DMS53 (cell line): ENCODE measurements at places on chromosomes 2 and 18.
A peak's percentile ranks its signal among the peaks of the same experiment; 100 is the strongest.

DNA sequence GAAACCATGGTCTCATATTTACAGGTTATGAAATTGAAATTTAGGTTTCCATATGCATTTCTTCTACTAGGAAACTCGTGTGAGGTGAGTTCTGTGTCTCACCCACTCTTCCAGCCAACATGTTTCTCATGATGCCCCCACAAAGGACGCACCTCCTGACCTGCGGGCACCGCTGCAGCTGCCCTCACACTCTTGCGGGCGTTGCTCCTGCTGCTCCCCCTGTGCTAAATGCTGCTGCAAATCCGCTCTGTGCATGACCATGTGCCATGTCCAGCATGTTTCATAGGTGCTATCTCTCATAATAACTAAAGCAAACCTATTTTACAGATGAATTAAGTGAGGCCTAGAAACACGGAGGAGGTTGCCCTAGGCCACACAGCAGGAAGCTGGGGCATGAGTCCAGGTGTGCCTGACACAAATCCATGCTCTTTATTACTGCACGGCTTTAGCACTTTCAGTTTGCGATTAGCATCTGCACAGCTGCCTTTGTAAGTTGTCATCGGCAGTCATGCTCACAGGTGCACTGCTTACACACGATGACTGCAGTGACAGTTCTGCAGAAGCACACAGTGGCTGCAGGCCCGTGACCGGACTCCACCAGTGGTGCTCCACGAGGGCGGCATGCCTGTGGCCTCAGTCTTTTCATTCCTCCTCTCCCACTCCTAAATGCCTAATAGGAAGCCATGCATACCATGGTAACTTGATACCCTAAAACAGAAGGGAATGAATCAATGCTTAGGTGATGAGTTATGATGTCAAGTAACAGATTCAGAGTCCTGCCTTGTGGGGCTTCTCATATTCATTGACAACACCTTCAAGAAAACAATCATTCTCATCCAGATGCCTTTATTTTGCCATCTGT lies 14.9 kb upstream of the GALR1 start:
- peak; percentile 34 for DNase-seq

DNA sequence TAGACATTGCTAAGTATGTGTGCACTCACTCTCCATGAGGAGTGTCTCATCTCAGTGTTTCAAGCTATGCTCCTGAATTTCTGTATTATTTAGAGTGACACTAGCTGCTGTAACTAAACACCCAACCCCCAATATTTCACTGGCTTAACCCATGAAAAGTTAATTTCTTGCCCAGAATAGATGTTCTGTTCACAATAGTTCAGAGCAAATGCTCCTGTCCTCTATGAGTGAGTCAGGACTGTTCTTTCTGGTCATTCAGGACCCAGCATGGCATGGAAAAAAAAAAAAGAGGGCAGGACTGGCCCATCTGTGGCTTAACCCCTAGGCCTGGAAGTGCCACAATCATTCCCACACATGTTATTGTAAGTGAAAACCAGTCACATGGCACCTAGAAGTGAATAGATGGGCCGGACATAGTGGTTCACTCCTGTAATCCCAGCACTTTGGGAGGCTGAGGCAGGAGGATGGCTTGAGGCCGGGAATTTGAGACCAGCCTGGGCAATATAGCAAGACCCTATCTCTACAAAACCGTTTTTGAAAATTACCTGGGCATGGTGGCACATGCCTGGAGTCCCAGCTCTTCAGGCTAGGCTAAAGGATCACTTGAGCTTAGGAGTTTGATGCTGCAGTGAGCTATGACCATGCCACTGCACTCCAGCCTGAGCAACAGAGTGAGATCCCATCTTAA lies 663.6 kb downstream of the IRS1 start:
- no peak for DNase-seq

GRCh38 chr2:74554820-74555531 lies 456 bp downstream of the DOK1 start:
- peak; percentile 85 for DNase-seq

- DNase-seq: no peak
Measured at GRCh38 chr18:62720766-62721613, 5.6 kb downstream of the PHLPP1 start.

- no peak for DNase-seq
Measured at GRCh38 chr2:95077861-95078603, 43.6 kb downstream of the MRPS5 start.

DNA sequence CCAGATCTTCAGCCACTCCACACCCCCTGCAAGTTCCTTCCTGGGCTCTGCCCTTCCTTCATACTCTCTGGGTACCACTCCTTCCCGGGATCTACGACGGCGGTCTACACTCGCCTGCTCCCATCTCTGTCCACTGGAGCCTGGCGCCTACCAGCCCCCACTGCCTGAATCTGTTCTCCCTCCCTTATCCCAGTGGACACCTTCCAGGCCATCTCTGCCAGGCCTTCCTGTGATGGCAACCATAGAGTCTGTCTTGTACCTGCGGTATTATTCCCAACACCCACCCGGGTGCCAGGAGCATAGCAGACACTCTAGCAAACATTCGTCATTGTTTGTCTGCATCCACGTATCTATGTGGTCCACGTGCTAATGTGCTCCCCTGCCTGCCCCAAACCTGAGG lies 140.9 kb downstream of the ZFP36L2 start:
- no peak for DNase-seq

GRCh38 chr2:85930129-85931124 lies 41.6 kb upstream of the ST3GAL5 start:
- no peak for DNase-seq

DNA sequence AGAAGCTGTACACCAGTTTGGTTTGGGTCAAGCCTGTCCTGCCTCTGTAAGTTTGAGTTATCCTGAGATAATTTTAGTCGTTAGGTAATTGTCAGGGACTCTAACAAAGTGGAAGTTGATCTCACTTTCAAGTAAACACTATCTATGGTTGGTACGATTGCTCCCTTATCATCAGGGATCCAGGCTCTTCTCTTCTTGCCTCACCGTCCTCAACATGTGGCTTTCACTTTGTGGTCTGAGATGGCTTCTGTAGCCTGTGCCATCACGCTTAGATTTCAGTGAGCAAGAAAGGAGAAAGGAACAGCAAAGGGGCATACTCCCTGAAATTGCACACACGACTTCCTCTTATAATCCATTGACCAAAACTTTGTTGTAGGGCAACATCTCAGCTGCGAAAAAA lies 115.6 kb downstream of the CTAGE1 start:
- no peak for DNase-seq

DNA sequence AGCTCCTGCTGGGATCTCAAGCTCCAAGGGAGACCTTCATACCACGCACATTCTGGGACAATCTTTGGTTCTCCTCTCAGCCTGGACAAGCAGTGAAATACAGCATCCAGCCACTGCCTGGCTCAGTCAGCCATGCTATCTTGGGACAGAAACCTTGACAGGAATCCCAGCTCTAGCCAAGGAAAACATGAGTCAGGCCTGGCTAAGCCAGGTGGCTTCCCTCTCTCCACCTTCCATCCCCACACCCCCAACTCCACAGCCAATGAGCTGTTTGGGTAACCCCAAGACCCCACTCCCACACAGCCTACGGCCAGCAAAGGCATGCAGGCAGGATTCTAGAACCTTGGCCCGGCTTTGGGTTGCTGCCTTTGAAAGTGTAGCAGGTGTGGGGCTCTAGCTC lies 64.9 kb downstream of the MCFD2 start:
- no peak for DNase-seq

DNA sequence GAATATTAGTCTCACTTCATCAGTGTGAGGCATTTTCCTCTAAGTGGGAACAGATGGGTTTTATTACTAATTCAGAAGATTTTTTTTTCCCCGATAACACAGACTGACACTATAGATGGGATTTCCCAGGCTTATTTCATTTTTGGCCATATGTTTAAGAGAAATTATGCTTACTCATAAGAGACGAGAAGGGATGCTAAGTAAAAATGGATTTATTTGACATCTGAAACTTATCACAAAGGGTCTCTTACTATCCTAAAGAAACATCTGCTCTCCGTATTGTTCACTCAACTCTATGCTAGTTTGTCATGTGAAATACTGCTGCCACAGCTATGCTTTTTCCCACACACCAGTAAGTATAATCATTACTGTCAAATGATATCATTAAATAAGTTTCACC lies 1476.3 kb downstream of the LRP1B start:
- DNase-seq: no peak

- DNase-seq: no peak
Measured at GRCh38 chr2:96762529-96763311, 2.0 kb downstream of the CNNM4 start.

DNA sequence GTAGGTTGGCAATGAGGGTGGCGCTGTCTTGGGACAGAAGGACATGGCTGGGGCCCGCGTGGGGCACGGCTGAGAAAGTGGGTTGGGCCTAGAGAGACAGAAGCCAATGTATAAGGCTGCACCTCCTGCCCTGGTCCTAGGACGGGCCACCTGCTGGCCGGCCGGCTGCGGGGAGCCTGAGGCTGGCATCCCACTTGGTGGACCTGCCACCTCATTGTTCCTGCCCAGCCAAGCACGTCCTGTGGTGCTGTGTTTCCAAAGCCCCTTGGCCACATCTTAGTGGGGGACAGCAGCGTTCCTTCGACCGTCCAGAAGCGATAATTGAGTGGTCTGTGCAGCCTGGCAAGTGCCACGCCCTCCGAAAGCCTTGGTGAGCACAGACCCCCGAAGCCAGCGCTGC lies 223.9 kb downstream of the LDLRAD4 start:
- no peak for DNase-seq

GRCh38 chr2:134190062-134190806 lies 63.6 kb upstream of the MGAT5 start:
- no peak for DNase-seq

GRCh38 chr2:129717560-129718130 lies 261.8 kb upstream of the RAB6C start:
- peak; percentile 50 for DNase-seq

DNA sequence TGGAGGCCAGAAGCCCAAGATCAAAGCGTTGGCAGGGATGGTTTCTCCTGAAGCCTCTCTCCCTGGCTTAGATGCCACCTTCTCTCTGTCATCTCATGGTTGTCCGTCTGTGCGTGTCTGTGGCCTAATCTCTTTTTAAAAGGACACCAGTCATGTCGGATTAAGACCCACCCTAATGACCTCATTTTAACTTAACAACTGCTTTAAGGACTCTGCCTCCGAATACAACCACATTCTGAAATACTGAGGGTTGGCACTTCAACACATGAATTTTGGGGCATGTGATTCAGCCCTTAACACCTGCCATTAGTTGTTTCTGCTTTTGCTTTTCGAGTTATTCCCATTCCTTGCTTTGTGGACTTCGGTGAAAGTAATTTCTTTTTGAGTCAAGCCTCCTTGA lies 97.8 kb upstream of the SMIM21 start:
- no peak for DNase-seq

- peak; percentile 95 for DNase-seq
Measured at GRCh38 chr2:54455563-54456361, at the start of gene SPTBN1. Gene SPTBN1 (plus strand): TSS chr2:54456327. CDS start chr2:54526419, 70,092 bp downstream.

DNA sequence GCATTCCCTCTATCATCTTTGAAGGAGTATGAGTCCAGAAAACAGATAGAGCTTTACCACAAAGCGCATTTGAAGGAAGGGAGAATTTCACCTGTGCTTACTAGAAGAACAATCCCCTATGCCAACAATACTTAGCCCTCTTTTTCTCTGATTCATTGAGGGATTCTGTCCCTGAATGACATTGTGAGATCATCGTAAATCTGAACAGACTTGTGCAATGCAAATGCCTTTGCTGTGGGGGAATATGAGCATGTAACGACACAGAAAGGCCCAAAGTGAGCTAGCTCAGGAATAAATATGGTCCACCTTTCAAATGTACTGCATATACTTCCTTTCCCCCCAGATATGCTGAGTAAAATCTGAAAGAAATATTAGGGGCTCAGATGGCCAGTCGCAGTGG lies 67.6 kb downstream of the SCN1A start:
- no peak for DNase-seq

DNA sequence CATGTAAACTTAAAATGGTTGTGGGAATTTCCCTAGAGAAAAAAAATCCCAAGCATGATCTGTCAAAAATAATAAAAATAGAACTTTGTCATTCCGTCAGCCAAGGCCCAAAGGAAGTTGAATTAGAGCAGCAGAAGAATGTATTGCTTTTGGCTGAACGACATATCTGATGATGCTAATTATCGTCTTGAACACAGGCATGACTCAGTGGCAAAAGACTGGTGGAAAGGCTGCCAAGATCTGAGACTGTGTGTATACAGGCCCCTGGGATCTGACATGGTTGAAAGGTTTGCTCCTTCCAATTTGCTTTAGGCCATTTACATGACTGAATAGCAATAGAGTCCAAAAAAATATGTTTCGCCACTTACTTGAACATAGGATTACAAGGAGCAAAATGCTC lies 1057.1 kb upstream of the CRIM1 start:
- DNase-seq: no peak

DNA sequence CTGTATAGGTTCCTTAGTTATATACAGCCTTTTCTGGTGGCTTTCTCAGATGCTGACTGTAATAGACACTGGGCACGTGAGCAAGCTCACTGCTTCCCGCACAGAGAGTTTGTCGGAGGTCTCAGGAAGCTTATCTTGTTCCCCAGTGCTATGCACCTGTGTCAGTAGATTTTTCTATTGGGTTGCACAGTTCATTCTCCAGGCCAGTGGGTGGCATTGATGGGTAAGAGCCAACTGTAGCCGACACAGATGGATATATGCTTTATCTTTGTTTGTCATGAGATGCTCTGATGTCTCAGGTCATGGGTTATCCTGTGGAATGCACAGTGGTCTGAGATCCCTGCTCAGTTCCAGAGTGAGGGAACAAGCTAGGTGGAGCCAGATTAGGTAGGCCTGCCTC lies 293.0 kb downstream of the GRB14 start:
- DNase-seq: peak; percentile 20

GRCh38 chr2:238915196-238915595 lies 67.3 kb downstream of the TWIST2 start:
- DNase-seq: no peak
